ENCODE measurements at places on chromosomes 1 and 21.

- no peak for DNase-seq
Measured at GRCh38 chr1:95073446-95073845, 695 bp upstream of the ALG14 start.

DNA sequence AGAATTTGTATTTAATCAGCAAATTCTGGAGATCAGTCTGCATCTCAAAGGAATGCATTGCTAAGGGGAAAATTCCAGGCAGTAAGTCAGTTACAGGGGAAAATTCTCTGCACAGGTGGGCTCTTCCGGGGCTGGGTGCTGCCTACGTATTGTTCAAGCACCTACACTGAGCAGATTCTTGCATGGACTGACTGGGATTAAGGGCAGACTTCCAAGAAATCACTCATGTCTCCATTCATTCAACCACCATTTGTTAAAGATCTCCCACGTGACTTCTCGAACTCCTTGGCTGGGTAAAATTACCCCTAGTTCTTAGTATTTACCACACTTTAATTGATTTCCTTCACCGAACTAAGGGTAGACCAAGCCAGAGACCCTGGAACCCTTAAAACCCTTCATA lies 28.2 kb upstream of the KCNE1 start:
- no peak for DNase-seq

- no peak for DNase-seq
Measured at GRCh38 chr1:27719286-27720251, 6.2 kb upstream of the FAM76A start.

- peak; percentile 89 for DNase-seq
Measured at GRCh38 chr1:115112496-115113375, 23.4 kb upstream of the TSPAN2 start.

- DNase-seq, result no peak
Measured at GRCh38 chr1:21939650-21940374, 2.7 kb upstream of the HSPG2 start.

- no peak for DNase-seq
Measured at GRCh38 chr1:29893046-29893723, 656.9 kb downstream of the PTPRU start.

GRCh38 chr1:186272486-186272885 lies 102.6 kb downstream of the TPR start:
- no peak for DNase-seq

DNA sequence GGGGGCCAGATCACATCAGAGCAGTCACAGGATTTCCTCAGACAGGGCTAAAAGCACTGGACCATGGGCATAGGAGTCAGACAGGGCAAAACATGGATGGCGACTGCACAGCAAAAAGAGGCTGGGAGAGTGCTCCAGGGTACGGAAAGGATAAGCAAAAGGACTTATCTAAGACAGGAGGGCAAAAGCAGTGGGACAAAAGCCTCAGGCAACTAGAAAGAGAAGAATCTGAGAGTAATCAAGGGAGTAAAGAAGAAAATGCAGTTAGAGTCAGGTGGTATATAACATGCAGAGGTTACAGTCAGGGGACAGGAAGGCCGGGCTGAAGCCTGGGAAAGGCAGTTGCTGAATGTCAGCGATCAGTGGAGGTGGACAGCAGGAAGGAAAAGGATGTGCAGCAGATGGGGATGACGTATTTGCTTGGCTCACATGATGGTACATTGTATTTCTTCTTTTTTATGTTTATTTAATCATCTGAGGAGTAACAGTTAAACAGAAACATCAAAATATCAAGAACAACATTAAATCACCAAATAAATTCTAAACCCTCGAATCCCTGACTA lies 63.1 kb upstream of the CNN3 start:
- DNase-seq, result no peak

GRCh38 chr1:27992276-27992675 lies 32.5 kb downstream of the XKR8 start:
- no peak for DNase-seq

DNA sequence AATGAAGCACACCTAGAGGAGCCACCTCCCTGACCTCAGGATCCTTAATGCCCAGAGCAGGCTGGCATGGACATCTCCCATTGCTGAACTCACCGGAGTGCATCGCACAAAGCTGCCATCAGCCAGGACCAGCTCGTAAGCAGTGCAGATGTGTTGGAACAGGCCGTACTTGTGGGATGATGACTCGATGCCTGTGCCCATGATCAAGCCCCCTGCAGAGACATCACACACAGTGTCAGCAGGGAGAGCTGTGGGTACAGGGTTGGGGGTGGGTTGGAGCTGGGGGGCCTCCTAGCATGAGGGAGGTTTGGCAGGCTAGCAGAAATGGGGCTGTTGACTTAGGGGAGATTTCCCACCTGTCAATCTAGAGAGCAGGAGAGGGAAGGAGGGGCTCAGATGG lies 12.0 kb downstream of the DHCR24 start:
- DNase-seq, result no peak

DNA sequence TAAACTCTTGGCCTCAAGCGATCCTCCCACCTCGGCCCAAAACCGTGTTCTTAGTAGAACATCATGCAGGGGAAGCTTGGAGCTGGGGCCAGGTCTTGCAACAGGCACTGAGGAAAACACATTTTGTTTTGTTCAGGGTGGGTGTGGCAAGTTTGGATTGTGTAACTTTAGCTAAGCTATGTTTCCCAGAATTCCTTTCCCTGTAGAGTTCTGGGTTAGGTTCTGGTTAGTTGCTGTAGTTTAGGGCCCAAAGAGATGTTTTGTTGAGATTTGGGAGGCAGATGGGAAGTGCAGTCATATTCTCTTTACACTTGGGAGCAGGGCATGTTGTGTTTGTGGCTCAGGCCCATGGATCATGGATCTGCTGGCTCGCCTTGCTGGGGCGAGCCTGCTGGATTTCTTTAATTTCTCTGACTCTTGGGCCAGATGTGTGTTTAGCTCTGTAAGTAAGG lies 24.0 kb downstream of the PLA2G5 start:
- no peak for DNase-seq

- no peak for DNase-seq
Measured at GRCh38 chr1:8239306-8240023, 78.4 kb upstream of the SLC45A1 start.

DNA sequence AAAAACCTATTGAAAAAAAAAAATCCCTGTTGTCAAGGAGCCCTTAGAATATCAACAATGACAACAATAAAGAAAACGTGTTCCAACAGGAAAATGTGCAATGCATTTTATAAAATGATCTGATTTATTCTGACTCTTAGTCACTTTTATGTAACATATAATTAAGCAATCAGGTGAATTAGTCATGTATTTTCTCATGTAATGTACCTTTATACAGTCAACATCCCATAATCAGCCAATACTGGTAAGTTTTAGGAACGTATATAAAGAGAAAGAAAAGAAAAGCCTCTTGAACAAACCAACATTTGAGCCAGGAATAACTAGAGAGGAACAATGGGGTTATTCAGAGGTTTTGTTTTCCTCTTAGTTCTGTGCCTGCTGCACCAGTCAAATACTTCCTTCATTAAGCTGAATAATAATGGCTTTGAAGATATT lies at the start of gene CLCA4:
TSS of gene CLCA4 (plus strand) at position 292 of the 435 bp plus-strand sequence. CDS start at position 334, 42 bp downstream.
- DNase-seq, result no peak

DNA sequence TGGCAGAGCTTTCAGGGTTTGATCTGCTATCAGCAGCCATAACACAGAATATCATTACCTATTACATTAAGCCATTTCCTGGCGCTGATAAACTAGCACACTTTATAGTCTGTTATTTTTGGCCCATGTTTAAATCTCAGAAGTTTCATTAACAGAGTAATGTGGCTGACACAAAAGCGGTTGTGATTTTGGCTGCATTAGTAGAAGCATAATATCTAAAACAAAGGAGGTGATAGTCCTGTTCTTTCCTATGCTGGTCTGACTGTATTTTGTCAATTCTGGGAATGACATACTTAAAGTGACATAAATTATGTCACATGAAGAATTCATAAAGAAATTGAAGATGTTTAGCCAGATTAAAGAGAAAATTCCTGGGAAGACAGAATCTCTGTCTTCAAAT lies 151.3 kb upstream of the KCND3 start:
- DNase-seq, result no peak

GRCh38 chr1:182561456-182561855 lies 27.6 kb downstream of the RNASEL start:
- no peak for DNase-seq

- no peak for DNase-seq
Measured at GRCh38 chr1:1093610-1093943, 19.5 kb upstream of the RNF223 start.

DNA sequence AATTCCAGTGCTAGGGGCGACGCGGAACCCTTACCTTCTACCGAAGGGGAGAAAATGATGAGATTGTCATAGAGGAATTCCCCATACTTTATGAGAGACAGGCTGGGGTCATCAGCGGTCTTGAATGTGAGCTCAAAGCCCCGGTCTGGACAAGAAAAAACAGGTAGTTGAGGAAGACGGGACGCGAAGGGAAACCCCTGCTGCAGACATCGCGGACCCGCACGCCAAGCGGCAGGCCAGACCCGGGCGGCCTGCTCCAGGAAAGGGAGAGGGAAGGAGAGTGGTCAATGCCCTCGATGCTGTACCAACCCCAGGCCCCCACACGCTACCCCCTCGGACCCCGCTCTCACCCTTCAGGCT lies 342 bp downstream of the DDOST start:
- no peak for DNase-seq

DNA sequence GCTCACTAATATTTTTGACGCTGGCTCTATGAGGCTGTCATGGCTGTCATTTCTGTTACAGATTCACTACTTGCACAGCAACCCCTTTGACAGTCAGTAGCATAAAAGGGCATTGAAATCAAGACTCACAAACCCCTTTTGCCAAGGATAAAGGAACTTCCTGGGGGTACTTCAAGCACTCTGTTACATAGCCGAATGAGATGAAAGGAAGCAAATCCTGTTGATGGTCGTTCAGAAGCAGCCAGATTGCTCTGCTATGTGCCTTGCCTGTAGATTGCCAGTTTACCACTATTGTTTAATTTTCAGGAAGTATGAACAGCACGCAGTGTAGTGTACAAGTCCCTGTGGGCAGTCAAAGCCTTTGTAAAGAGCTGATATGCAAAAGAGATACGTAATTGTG lies 296.2 kb downstream of the LRRIQ3 start:
- no peak for DNase-seq

- DNase-seq, result no peak
Measured at GRCh38 chr1:243974451-243975292, 76.4 kb upstream of the ZBTB18 start.

GRCh38 chr1:231487910-231488309 lies 40.6 kb upstream of the TSNAX start:
- no peak for DNase-seq

DNA sequence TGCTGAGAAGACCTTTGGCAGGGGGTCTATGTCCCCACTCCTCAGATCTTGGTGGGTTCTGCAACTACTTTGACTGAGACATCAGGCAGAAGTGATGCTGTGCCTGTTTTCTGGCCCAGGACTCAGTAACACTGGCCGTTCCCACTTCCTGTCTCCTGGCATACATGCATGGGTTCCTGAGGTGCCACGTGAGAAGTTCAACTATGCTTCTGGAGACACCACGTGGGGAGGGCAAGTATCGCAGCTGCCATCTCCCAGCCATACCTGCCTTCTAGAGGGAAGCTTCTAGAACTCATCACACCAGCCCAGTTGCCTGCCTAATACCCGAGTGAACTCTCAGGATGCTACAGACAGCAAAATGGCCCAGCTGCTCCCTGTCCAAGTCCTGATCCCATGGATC lies 65.8 kb downstream of the TRABD2B start:
- no peak for DNase-seq

DNA sequence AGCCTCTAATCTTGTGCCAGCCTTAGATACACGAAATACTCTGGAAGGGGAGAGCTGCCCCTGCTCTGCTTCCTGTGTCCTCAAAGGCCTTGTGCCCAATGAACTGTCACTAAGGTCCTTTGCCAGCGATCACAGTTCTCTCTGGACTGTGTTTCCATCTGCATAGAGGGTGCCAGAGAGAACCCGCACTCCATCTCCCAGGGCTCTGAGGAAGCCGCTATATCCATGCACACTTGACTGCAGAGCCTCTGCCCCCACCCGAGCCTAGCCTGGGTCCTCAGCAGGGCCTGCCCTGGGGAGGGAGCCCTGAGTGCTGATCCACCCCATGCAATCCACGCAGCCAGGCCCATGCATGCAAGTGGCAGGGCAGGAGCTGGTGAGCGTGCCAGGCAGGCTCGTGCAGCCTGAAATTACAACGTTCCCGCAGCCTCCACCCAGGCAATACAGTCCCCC lies 30.6 kb upstream of the KIF21B start:
- DNase-seq, result no peak

- DNase-seq, result no peak
Measured at GRCh38 chr1:162548170-162548569, 13.4 kb upstream of the UAP1 start.

DNA sequence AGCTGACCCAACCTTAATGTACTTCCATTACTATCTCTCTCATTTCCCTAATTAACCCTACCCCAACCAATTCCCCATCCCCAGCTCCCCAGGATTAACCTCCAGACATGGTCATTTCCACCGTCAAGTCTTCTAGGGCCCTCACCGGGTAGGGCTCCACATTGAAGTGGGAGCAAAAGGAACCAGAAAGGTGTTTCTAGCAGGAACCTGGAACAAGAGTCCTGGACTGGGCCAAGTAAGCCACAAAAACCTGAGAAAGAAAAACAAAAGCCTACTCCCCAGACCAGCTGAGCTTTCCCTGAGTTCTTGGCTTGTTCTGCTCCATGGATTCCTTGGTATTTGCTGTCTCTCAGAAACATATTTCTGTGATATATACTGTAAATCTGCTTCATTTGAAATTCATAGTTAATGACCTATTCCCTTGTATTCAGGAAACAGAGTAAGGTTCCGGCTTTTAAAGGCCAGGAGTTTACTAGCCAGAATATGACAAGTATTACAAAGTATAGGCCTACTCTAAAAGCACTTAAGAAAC lies 58.4 kb downstream of the SYF2 start:
- no peak for DNase-seq

GRCh38 chr1:18285538-18285924 lies 177.9 kb downstream of the IGSF21 start:
- DNase-seq, result no peak

DNA sequence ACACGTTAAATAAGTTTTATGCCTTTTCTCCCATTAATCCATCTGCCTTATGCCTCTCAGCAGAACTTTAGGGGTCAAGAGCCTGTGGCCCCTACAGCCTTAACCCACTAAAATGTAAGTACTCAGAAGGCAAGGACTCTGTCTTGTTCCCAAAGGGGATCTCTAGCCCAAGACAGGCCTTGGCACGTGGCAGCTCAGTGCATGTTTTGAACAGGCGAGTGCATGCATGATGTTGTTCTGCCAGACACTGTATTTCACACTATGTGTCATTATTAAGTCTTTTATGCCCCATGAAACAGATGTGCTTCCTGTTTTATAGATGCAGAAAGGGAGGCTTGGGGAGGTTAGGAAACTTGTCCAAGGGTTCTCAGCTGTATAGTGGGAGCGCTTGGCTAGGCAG lies 102.8 kb downstream of the ETS2 start:
- DNase-seq, result no peak
